Smooth muscle cell of trachea (primary cell): ENCODE measurements at places on chromosomes 12 and 14. TPM values are rescaled to one million over a fixed set of nuclear protein-coding genes. Genes with fewer than 3 reads are reported as not detected.

COX14 gene
- total RNA-seq = 26.0 and 29.4 TPM in 2 replicates

VASH1 gene
- total RNA-seq = 3.1 and 6.3 TPM in 2 replicates

KERA gene
- total RNA-seq = not detected in 2 replicates

SLC22A17 gene
- total RNA-seq = 7.4 and 28.0 TPM in 2 replicates

ESRRB gene
- under 0.01 TPM in 1 of 2 replicates, not detected in the other for total RNA-seq

KRT73 gene
- total RNA-seq = not detected in 2 replicates

EIF2S3B gene
- total RNA-seq = 0.83 and 0.87 TPM in 2 replicates
